Left lung (tissue), 14 donors: ENCODE measurements at places on chromosomes 16 and 17. TPM values are rescaled to one million over a fixed set of nuclear protein-coding genes. Genes with fewer than 3 reads are reported as not detected.

DNA sequence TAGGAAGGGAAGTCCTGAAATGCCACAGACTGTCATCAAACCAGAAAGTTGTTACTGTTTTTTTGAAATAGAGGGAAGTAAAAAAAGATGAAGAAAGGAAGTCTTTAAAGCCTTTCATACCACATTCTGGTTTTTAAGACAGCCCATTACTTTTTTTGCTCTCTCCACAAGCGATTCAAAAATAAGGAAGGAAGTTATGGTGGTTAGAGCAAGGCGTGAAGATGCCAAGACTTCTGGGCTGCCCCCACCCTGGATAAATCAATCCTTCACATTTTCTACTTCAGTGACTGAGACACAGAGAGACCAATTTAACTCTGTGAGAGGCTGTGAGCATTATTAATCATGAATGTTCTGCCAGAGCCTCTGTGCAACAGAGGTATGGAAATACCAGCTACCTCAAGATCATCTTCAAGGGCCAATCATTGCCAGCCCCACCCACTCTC, 82.3 kb upstream of the BCAR1 start:
- DNase-seq, result no peak

DNA sequence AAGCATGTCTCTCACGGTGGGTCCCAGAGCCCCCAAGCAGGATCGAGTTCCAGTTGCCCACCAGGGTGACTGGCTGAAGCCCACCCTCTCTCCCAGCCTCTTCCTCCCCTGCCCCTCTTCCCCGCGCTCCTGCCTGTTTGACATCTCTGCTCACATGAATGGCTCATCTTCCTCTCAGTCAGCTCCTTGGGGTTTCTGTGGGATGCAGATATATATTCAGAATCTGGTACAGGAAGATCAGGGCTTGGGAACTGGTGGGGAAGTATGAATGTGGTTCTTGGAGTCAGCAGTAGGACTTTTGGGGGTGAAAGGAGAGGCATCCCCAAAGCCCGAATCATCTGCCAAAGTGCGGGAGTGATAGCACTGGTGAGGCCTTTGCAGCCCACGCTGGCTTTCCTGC, 158.9 kb upstream of the CIBAR2 start:
- no peak for DNase-seq

DNA sequence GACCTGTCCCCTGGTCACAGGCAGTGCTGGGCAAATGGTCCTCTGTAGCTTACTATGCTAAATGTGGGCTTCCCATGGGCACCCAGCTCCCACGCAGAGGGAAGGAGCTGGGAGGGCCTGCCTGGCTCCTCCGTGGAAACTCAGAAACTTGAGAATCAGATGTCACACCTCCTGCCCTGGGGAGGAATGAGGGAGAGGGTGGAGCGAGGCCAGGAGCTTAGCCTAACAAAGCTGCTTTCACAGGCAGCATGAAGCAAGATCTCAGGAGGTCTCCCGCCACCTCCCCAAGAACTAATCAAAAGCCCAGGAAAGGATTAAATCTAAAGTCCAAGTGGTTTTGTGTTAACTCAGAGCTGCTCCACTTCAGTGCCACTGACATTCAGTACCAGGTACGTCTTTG, 33.6 kb upstream of the XYLT2 start:
- DNase-seq, result no peak

DNA sequence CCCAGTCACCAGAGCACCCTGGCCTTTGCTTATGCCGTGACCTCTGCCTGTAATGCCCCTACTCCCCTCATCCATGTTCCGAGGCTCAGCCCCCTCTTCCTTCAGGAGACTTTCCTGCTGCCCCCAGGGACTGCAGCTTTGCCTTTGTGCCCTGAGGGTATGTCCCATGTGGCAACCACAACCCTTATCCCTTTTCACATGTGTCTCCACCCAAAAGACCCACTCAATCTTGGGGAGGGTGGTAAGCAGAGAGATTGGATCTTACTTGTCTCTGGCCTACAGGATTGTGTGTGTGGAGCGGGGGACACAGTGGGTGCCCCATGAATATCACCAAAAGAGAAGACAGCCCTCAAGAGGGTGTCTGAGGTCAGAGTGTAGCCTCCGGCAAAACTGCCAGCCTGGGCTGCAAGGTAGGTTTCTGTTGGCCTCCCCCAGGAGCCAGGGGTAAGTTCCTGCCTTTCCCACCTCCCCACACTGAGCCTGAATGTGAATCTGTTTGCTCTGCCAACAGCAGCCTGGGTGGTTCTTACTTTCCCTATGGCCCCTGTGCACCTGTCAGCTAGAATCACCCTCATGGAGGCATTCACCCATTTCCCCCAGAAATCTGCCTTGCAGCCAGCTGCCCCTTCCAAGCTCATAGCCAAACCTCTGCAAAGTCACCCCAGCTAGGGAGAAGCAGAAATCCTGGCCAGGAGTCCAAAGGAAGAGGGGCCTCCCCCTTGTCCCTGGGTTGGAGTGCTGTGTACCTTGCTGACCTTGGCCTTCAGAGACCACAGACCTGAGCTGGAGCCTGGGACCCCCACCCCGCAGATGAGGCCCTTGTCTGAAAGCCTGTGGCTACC, 11.5 kb upstream of the C17orf113 start:
- no peak for DNase-seq

GRCh38 chr16:75104836-75105235, 11.7 kb downstream of the LDHD start:
- no peak for DNase-seq

- no peak for DNase-seq
These were observed 623 bp upstream of the DDX52 start for GRCh38 chr17:37643869-37644268.

DNA sequence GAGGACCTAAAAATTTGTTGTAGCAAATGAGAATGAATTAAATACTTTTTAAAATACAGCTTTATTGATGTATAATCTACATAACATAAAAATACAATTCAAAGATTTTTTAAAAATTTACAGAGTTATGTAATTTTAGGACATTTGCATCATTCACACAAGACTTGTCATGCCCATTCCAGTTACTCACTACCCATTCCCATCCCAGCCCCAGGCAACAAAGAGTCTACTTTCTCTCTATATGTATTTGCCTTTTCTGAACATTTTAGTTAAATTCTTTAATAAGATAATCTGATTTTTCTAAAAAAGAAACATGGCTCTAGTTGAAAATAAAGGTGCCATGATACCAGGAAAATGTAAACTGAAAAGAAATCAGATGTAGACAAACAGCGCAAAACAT, 354.2 kb downstream of the PMP22 start:
- DNase-seq, result no peak

GRCh38 chr16:7313170-7313569, 19.5 kb upstream of the RBFOX1 start:
- DNase-seq, result no peak

GRCh38 chr17:68853439-68853838, 101.8 kb downstream of the ABCA8 start:
- no peak for DNase-seq

DNA sequence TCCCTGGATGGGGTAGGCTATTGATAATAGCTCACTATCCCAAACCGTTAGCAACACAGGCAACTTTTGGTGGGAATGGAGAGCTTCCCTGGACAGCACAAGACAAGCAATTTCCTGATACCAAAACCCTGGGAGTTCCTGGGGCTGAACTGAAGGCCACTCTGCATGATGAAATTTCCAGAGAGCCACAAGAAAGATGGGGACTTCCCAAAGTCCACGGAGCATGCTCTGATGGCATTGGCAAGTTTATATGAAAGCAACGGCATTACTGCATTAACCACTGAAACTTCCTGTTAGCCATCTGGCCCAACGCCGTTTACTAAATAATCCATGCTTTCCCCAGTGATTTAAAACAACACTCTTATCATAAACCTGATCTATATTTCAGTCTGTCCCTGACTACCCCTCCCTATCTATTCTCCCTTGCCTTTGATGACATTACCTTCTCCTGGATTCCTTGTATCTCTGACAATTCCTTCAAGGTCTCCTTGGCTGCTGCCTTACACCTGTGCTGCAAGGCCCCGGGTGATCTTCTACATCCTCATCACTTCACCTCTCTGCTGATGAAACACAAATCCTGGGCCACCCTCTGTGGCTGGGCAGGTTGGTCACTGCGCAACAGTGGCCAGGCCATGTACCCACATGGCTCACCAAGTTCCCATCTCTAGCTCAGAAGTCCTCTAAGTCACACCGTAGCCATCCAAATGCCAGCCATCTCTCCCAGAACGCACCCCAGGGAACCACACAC, 108.5 kb upstream of the RCVRN start:
- no peak for DNase-seq

DNA sequence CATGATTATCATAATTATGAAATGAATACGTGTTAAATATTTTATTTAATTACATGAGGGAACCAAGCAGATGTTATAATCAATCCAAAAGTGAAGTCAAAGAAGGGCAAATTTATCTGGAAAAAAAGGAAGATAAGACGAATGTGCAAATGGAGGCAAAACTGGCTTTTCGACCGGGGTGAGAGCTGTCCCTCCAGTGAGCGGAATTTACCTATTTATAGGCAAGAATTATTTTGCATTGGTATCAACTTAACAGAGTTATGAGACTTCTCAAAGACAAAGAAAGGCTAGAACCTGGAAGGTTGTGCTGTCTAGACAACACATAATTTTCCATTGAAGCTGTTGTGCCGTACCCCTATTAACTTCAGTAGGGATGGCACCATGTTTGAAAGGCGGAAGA, 1.4 kb upstream of the GGA2 start:
- DNase-seq, result no peak

Gene PIRT
- polyA plus RNA-seq, result 0.04 TPM

Gene LCAT
- 32.9 TPM for polyA plus RNA-seq

Gene OR1A1
- 0.07 TPM for polyA plus RNA-seq
